ENCODE measurements at places on chromosomes 16 and 17.

GRCh38 chr16:55888546-55888945 lies 13.4 kb upstream of the CES5A start:
- DNase-seq: no peak

- no peak for DNase-seq
These were observed 20.5 kb upstream of the TBX4 start for GRCh38 chr17:61431594-61432311.

DNA sequence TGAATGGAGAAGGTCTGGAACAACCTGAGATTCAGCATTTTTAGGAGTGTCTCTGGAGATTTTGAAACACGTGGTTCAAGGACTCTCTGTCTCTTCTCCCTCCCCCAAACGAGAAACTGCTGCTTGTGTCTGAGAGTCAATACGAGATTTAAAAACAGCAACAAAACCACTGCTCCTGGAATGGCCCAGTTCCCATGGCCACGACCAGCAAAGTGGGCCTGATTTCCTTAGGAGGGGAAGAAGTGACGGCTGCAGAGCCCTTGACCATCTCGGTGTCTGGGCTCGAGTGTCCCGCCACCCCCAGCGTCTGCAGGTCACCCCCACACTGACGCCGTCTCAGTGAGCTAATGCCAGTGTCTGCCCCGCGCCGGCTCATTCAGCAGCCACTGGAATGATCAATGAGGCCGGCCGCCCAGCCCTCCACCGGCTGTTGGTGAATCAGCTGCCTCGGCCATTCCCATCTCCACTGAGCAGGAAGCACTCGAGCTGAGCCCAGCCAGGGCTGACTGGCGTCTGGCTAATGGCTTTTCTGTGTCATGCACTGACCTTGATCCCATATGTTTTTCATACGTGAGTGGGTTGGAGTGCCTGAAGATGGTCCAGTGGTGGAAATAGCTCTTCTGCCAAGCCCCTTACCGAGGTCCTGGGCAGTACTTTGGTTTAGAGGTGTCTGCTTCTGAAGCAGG lies 151.8 kb downstream of the PITPNC1 start:
- peak; percentile 11 for DNase-seq

DNA sequence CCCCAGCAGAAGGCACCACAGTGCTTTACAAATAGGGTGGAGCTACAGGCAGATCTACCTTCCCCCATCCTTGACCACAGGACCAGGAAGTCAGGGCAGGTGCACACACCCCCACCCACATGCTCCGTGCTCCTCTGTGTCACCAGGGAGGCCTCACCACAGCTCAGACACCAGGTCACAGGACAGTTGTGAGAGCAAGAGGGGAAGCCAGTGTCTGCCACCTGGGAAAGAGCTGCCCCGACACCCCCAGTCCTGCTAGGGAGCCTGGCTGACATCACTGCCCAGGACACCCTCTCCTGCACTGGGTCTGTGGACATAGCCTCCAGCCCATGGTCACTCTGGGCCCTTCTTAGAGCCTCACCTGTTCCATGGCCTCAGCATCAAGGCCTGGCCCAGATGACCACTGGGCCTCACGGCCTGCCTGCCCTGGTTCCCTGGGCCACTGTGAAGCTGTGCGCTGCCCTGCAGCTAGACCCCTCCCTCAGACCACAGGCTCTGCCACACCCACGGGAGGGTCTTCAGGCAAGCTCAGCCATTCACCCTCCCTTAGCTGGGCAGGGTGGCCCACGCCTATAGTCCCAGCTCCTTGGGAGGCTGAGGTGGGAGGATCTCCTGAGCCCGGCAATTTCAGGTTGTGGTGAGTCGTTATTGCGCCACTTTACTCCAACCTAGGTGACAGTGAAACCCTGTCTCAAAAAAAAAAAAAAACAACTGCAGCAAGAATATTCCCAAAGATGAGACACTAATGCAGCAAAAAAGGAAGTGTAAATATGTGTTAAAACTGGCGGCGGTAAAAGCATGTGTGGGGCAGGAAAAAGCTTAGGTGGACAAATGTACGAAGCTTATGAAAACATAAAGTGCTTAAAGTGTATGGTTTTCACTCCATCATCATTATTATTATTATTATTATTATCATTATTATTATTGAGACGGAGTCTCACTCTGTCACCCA lies 14.2 kb downstream of the POLR3K start:
- DNase-seq: no peak

- no peak for DNase-seq
These were observed 9.1 kb upstream of the TMEM92 start for GRCh38 chr17:50265212-50265611.

- no peak for DNase-seq
These were observed 4.7 kb downstream of the SLC47A1 start for GRCh38 chr17:19538095-19539039.

- DNase-seq: no peak
These were observed 149.3 kb downstream of the IRF8 start for GRCh38 chr16:86048221-86048620.

- DNase-seq: no peak
These were observed 1.5 kb downstream of the GGA2 start for GRCh38 chr16:23508589-23509440.

DNA sequence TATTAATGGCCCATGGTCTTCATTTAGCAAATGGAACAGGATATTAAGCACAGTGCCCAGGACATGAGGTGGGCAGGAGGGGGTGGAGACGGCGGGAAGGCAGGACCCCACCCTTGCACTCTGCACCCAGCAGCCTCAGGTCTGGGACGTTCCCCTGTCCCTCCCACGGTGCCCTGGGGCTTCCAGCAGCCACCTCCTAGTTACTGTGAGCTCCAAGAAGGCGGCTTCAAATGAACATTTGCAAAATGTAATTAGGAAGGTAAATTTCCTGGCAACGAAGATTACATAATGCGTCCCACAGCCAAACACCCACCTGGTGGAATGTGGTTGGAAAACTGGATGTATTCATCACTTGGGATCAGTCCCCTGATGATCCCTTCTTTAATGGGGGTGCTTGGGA lies 59.4 kb downstream of the ENGASE start:
- DNase-seq: no peak

- peak; percentile 73 for DNase-seq
These were observed 32.0 kb downstream of the KDM8 start for GRCh38 chr16:27235055-27235937.

DNA sequence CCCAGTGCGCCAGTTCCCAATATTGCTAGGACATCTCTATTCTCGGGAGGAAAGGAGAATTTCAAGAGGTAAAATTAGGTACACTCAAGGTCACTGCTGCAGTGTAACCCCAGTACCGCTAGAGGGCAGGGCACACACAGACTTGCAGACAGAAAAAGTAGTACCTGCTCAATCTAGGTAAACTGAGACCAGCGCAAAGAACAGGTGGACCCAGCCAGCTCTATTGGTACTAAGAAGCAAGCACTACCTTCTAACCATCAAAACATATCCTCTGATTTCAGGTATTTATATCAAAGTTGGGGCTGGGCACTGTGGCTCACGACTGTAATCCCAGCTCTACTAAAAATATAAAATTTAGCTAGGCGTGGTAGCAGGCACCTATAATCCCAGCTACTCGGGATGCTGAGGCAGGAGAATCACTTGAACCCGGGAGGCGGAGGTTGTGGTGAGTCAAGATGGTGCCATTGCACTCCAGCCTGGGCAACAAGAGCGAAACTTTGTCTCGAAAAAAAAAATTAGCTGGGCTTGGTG lies 3.6 kb upstream of the WDR81 start:
- DNase-seq: no peak

DNA sequence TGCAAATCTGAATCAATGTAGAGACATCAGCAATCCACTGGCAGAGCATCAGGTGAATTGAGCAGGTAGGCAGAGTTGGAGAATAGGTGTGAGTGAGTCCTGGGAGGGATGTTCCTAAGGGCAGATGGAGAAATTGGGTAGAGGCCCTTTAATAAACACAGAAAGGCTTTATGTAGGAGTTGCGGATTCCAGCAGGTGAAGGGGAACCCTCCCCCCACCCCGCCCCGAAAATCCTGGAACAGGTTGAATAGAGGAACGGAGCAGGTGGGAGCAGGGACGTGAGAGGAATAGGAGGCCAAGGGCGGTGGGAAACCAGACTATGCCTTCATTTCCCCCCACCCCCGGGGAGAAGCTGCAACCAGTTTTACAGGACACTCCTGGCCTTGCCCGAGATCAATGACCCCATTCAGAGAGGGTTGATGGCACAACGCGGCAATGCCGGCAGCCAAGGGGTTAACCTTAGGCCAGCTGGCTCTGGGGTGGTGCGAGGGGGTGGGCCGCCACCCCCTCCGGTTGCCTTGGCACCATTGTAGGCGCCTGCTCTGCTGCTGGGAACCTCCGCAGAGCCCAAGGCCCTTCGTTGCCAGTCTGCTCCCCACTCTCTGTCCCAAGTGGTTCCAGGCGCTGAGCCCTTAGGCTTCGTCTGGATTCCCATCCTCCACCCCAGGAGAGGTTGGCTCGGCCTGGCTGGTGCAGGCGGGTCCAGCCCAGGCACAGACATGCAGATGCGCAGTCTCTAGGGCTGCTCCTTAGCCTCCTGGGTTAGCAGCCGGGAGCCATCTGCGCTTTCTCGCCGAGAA lies 814 bp upstream of the RUNDC3A start:
- DNase-seq: peak; percentile 51

DNA sequence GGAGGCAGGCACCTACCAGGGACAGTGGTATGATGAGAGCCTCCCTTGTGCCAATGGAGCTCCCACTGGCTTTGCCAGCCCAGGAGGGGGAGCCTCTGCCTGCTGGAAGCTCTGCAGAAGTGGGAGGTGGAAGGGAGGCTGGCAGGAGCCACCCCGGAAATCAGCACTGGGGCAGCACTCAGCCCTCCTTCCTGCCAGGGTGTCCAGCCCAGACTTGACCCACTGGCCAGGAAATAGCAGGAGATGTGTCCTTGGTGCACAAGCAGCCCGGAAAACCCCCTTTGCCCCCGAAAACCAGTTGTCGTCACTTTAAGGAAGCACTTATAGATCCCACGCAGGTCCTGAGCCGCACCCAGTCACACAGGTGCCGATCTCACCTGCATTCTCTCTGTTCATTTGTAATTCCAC lies 49.3 kb upstream of the CACNG4 start:
- DNase-seq: peak; percentile 10

- DNase-seq: peak; percentile 91
These were observed 10.9 kb downstream of the HSPB9 start for GRCh38 chr17:42133461-42134041.

- no peak for DNase-seq
These were observed 2.6 kb downstream of the HOXB3 start for GRCh38 chr17:48587276-48588073.

DNA sequence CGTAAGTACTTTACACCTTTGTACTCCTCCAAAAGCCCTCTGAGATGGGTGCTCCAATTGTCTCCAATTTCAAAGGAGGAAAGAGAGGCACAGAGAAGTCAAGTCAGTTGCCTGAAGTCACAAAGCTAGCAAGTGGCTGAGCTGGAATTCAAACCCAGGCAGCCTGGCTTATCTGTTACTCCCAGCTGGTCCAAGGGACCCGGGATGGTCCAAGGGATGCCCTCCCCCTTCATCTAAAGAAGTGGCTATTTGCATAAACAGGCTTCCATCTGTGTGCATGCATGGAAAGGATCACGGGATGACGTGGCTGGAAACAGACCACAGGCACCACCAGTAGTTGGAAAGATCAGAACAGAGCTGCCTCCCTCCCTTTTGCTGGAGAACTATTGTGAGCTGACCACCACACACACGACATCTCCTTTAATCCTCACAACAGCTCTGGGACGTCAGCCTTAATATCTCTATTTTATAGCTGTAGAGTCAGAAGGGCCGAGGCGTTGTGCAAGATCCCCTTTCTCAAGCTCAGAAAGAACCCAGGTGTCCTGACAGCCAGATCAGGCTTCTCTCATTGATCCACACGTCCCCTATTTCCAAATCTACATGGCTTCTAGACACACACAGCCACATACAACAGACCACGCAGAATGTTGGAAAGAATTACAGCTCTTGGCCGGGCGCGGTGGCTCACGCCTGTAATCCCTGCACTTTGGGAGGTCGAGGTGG lies 10.9 kb upstream of the COL1A1 start:
- DNase-seq: no peak

DNA sequence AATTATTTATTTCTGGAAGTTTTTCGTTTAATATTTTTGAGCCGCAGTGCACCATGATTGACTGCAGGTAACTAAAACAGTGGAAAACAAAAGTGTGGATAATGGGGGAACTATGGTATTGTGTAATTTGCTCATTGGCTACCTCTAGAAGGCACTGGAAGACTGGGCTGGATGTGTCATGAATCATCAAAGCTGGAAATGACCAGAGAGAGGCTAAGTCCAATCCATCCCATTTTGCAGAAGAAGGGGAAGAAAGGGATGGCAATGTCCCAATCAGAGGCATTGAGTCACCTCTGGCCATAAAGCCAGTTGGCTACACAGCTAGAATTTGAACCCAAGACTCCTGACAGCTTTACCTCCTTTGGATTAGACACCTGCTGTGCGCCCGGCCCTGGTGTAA lies 29.3 kb downstream of the GLP2R start:
- DNase-seq: no peak

- no peak for DNase-seq
These were observed 6.8 kb upstream of the CLUH start for GRCh38 chr17:2718150-2718938.

DNA sequence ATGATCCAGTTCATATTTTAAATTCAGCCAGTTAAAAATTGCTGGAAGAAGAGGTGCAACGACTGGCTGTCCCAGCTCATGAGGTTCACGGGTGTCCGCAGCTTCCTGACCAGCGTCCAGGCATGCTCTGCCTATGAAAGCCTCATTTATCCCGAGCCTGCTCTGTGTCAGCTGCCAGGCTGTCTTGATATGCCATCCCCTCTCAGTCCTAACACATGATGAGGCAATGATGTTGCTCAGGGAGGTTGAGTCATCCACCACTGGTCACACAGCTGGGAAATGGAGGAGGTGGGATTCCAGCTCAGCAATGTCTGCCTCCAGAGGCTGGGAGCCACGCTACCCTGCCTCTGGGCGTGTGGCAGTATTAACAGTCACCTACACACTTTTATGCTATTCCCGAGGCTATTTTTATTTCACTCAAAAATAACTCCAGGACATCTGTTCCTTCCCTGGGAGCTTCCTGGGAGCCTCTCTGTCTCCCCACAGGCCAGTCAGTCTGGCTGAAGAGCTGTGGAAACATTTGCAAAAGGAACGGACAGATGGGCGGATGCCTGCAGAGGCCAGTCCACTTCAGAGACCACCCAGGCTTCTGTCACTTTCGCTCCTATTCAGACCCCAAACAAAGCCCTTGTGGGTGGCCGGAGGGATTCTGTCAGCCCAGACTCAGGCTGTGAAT lies 22.5 kb downstream of the RAB11FIP4 start:
- no peak for DNase-seq

GRCh38 chr16:15542734-15543347 lies 100.1 kb downstream of the MARF1 start:
- no peak for DNase-seq

- DNase-seq: no peak
These were observed 12.1 kb downstream of the HS3ST3A1 start for GRCh38 chr17:13589658-13590057.

Measured in NCI-H1105 (cell line).